Upper lobe of left lung (tissue), 6 donors: ENCODE measurements at places on chromosomes 12 and 14.

DNA sequence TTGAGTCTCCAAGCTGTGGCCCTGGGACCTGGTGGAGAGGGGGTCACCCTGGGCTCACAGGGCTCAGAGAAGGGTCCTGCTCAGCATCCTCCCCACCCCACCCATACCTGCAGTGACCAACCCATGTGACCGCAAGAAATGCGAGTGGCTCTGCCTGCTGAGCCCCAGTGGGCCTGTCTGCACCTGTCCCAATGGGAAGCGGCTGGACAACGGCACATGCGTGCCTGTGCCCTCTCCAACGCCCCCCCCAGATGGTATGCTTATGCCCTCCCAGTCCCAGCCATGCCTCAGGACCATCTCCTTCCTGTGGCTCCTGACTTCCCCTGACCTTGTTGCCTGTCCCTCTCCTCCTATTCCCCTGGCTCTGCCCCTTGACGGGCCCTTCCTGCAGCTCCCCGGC lies 6.7 kb upstream of the NXPH4 start:
- H3K4me1 ChIP-seq = peaks cover 14% of the 10 kb centered on the region
- peaks cover 65% of the 10 kb centered on the region for H3K36me3 ChIP-seq
- DNase-seq = no peak
- H3K4me3 ChIP-seq = no peak overlapping the region

DNA sequence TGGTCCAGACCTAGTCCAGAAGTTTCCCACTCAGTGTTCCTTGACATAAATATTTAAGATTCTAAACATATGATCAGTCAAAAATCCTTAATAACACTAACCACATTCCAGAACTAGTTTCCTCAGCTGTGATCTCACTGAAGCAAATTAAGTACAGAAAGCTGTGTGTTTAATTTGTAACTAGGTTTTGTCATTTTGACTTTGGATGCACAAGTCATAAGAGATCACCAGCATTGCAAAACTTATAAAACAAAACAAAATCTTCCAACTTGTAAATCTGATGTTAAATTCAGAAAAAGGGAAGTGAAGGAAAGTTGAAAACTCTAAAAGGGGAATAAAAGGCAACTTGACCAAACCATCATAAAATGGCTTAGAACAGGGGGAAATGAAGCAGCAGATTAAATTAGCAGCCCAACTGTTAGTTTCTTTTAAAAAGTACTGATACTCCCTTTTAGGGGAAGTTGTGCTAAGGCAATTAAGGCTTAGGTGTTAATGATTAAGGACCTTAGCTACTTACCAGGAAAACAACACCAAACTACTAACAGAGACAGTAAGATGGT lies 56.6 kb downstream of the SH2B3 start:
- no peaks in the 10 kb centered on the region for H3K27me3 ChIP-seq
- H3K4me1 ChIP-seq = no peaks in the 10 kb centered on the region
- DNase-seq = no peak
- peaks cover 40% of the 10 kb centered on the region for H3K36me3 ChIP-seq

GRCh38 chr12:53698948-53699677 lies 23.2 kb upstream of the ATP5MC2 start:
- H3K27ac ChIP-seq = no peak overlapping the region
- H3K27me3 ChIP-seq = peaks cover 33% of the 10 kb centered on the region
- no peak for DNase-seq
- no peaks in the 10 kb centered on the region for H3K36me3 ChIP-seq
- peaks cover 22% of the 10 kb centered on the region for H3K4me1 ChIP-seq
- no peak overlapping the region for H3K4me3 ChIP-seq

DNA sequence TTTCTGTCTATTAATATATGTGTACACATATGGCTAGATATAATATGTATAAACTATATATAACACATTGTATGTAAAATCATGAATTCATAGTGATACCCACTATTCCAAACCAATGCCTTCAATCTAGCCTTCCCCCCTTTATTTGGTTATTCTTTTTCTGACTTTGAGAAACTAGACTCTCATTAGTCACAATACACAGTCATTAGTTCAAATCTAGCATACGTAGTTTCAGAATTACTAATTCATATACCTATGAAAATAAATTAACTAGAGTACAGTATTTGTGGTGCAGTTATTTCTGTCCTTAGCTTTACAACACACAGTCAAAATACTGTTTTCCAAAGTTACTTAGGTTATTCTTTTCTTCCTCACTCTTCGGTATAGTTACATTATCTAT lies 268.2 kb downstream of the DPF3 start:
- no peaks in the 10 kb centered on the region for H3K4me1 ChIP-seq
- no peak overlapping the region for H3K27ac ChIP-seq
- no peaks in the 10 kb centered on the region for H3K36me3 ChIP-seq
- DNase-seq = no peak
- no peak overlapping the region for H3K4me3 ChIP-seq
- no peaks in the 10 kb centered on the region for H3K27me3 ChIP-seq

GRCh38 chr14:101960225-101960624 lies 4.1 kb upstream of the DYNC1H1 start:
- H3K4me3 ChIP-seq = no peak overlapping the region
- peaks cover 2% of the 10 kb centered on the region for H3K4me1 ChIP-seq
- DNase-seq = no peak
